Fibroblast of the aortic adventitia (primary cell): ENCODE measurements at places on chromosomes 12 and 14. TPM values are rescaled to one million over a fixed set of nuclear protein-coding genes. Genes with fewer than 3 reads are reported as not detected.

DNA sequence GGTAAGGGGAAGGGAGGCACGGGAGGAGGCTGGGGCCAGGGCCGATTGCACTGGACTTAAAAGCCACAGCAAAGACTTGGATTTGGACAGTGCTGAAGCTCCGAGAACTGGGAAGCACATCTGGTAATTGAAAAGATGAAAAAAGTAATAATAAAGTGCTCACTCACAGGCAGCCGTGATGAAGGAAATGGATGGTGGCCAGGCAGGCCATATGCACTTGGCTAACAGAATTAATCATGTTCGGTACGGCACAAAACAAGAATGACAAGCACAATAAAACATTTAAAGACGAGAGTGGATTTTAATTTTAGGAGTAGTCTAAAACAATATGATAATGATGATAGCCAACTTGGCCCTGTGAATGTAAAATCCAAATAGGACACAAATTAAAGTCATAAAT is 154.3 kb downstream of the VRK1 start:
- no peak for DNase-seq

GRCh38 chr14:84085493-84085892 is 1444.5 kb upstream of the FLRT2 start:
- DNase-seq = no peak

DNA sequence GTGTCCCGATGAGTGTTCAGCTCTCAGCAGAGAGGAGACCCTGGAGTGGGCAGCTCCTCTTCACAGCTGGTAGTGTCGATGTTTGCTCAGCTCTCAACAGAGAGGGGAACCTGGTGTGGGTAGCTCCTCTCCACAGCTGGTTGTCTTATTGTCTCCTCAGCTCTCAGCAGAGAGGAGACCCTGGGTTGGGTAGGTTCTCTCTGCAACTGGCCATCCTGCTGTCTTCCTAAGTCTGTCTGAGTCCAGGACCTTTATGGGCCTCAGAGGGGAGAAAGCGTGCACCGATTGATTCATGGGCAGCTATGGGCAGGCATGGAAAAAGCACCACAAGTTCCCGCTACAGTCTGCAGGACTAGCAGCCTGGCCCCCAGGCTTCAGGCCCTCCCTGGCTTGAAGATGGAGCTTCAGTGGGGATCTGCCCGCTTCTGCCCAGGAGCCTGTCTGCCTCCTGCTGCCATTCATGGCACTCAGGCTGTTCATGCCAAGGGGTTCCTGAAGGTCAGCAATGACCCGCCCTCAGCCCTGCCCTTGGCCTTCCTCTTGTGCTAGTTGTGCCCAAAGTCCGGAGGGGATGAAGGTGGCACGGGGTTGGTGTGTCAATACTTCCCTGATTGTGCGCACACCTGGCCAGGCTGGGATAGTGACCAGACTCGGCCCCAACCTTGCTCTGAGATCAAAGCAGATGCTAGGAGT is 224.2 kb downstream of the KCNC2 start:
- no peak for DNase-seq

DNA sequence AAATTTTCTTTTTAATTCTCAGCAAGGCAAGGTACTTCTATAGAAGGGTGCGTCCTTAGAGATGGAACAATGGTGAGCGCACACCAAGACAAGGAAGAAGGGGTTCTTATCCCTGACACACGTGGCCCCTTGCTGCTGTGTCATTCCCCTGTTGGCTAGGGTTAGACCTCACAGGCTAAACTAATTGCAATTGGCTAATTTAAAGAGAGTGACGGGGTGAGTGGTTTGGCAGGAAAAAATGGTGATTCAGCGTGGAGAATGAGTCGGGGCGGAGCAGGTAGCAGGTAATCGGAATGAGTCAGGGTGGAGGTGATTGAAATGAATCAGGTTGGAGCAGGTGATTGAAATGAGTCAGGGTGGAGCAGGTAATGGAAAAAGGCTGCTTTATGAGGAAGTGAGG is 36.3 kb upstream of the HECTD1 start:
- no peak for DNase-seq

The NDRG2 gene
- total RNA-seq = 1.8 and 10.5 TPM in 2 replicates
